ENCODE measurements at places on chromosomes 5 and 9.

GRCh38 chr9:38357350-38358114 lies 35.0 kb upstream of the ALDH1B1 start:
- DNase-seq: no peak

DNA sequence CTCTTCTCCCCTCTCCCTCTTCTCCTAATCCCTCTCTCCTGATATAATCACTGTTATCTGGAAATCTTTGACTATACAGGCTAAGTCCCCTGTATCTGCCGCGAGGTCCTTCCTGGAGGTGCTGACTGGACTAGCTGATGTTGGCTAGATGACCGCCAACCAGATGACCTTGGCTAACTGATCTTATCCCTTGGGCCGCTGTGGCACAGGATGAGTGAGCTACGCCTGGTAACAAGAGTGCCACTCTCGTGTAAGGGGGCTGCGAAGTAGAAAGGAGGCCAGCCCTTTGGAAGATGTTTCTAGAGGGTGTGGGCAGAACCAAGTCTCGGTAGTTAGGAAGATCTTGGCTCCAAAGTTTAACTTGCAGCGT lies 345 bp upstream of the PRRC1 start:
- DNase-seq: no peak

DNA sequence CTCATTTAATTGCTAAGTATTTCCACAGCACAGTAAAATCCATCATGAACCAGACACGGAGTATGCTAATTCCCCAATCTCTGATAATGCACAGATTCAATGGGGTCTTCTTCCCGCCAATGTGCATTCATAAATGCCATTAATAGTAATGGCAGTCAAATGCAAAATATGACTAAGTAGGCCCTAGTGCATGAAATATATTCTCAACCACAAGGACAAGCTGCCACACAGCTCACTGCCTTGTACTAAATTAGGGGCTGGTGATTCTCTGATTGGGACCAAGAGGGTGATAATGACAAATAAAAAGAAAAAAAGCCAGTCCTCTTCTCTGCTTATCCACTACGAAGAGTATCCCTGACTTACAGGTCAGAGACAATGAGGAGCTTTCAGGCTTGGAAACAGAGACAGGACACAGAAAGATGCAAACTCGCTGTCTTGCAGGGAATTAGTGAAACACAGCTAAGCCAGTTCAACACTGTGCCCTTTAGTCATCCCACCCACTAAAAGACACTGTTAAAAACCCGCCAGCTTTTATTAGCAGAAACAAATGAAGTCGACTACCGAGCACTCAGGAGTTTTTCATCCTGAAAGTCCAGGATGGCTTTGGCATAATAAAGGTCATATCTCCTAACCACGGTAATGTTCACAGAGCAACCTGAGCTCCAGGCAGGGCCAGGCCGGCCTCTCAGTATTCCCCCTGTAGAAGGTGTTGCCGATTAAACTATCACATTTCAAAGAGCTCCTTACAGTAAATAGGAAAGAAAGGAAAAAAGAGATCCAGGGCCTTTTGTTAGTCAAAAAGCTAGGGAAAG lies 148.1 kb downstream of the EBF1 start:
- no peak for DNase-seq

DNA sequence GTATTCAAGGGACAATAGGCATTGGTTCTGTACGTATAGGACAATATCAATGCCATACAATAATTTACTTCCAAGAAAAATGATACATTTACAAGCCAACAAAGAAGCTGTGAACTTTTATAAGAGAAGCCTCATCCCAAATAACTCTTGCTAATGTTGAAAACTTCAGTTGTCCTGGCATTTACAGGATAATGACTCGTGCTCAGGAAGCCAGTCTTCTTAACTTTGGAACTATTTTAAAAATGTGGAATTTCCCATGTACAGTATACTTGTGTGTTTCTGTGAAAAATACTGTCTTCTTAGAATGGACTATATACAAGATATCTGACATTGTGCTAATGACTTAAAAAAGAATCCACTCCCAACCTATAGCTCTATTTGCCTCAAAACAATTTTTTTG lies 1479.3 kb upstream of the CDH9 start:
- DNase-seq: no peak

- DNase-seq: no peak
These were observed 74.9 kb downstream of the FANCC start for GRCh38 chr9:95242613-95243012.

- no peak for DNase-seq
These were observed 13.3 kb downstream of the OR13J1 start for GRCh38 chr9:35856882-35857281.

- DNase-seq: no peak
These were observed 128.9 kb upstream of the IL12B start for GRCh38 chr5:159459132-159459627.

DNA sequence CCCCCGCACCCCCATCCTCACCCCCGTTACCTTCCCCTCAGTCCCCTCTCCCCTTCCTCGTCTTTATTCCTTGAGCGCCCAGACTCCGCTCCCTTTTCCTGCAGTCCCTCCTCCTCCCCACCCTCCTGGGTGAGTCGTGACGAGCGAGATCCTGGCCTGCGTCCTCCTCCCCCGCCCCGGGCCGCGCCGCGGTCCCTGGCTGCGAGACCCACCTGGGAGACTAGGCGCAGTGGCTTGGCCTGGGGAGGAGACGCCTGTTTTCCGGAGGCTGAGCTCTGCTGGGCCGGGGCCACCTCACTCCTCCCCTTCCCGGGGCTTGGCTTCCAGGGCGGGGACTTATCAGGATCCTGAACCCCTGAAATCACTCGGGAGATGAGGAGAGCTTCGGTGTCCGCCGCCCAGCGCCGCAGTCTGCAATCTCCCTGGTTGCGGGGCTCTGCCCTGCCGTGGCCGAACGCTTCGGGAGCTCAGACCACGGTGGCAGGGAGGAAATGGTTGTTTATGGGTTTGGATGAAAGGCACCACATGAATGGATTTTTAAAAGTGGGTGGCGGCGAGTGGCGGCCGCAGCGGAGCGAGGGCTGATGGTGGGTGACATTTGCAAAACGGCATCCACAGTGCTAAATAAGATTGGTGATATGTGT lies 984 bp downstream of the STXBP1 start:
- DNase-seq: no peak

GRCh38 chr9:123157221-123157620 lies 111.2 kb downstream of the STRBP start:
- no peak for DNase-seq
